ENCODE measurements at places on chromosomes 6 and 20. TPM values are rescaled to one million over a fixed set of nuclear protein-coding genes. Genes with fewer than 3 reads are reported as not detected.

The MLN gene
- not detected for total RNA-seq

The ANKRD66 gene
- 15.7 TPM for total RNA-seq

The RAET1L gene
- not detected for total RNA-seq

The BFSP1 gene
- not detected for total RNA-seq

The NRN1 gene
- total RNA-seq = 8.9 TPM

The HLA-DQA1 gene
- not detected for total RNA-seq

The SSTR4 gene
- total RNA-seq = not detected

The LRFN2 gene
- total RNA-seq = not detected

The EFCAB8 gene
- total RNA-seq = 0.10 TPM

The TCF21 gene
- total RNA-seq = 13.8 TPM

The BPIFB1 gene
- 19.5 TPM for total RNA-seq

- peak; percentile 90 for DNase-seq
- no peaks in the 10 kb centered on the region for H3K36me3 ChIP-seq
- H3K4me1 ChIP-seq = peaks cover 44% of the 10 kb centered on the region
- H3K27me3 ChIP-seq = no peaks in the 10 kb centered on the region
- H3K4me3 ChIP-seq = no peak overlapping the region
These were observed 45.1 kb upstream of the PNRC1 start for GRCh38 chr6:89035252-89036101.

GRCh38 chr6:137489046-137490005, 4.9 kb downstream of the OLIG3 start:
- no peak overlapping the region for H3K4me3 ChIP-seq
- no peak overlapping the region for H3K27ac ChIP-seq
- H3K27me3 ChIP-seq = peaks cover 30% of the 10 kb centered on the region
- DNase-seq = peak; percentile 42

DNA sequence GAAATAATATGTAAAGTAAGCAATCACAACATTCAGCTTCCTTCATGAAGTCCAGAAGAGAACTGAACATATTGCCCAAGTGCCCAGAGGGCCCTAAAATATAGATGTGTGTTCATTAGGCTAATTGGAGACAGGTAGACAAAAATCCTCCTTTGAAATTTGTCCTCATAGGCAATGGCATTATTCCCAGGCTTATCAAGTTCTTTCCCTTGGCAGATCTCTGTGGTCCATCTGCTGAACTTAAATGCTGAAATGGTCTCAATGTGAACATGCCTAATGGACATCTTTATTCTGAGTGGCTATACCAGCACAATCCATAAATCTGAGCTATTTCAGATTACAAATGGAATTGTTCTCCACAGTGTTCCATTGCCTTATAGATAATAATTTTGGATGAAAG, 79.0 kb upstream of the BMP5 start:
- no peak for DNase-seq
- no peaks in the 10 kb centered on the region for H3K4me1 ChIP-seq
- no peak overlapping the region for H3K27ac ChIP-seq
- H3K36me3 ChIP-seq = no peaks in the 10 kb centered on the region
- no peak overlapping the region for H3K4me3 ChIP-seq
- no peaks in the 10 kb centered on the region for H3K27me3 ChIP-seq

GRCh38 chr6:140566781-140567277, 1192.4 kb upstream of the CITED2 start:
- no peaks in the 10 kb centered on the region for H3K36me3 ChIP-seq
- H3K4me1 ChIP-seq = no peaks in the 10 kb centered on the region
- DNase-seq = no peak
- no peaks in the 10 kb centered on the region for H3K27me3 ChIP-seq
- H3K4me3 ChIP-seq = no peak overlapping the region
- no peak overlapping the region for H3K27ac ChIP-seq

GRCh38 chr6:85416049-85416448, 33.8 kb upstream of the NT5E start:
- no peak overlapping the region for H3K27ac ChIP-seq
- no peak overlapping the region for H3K4me3 ChIP-seq
- H3K36me3 ChIP-seq = no peaks in the 10 kb centered on the region
- H3K4me1 ChIP-seq = no peaks in the 10 kb centered on the region

DNA sequence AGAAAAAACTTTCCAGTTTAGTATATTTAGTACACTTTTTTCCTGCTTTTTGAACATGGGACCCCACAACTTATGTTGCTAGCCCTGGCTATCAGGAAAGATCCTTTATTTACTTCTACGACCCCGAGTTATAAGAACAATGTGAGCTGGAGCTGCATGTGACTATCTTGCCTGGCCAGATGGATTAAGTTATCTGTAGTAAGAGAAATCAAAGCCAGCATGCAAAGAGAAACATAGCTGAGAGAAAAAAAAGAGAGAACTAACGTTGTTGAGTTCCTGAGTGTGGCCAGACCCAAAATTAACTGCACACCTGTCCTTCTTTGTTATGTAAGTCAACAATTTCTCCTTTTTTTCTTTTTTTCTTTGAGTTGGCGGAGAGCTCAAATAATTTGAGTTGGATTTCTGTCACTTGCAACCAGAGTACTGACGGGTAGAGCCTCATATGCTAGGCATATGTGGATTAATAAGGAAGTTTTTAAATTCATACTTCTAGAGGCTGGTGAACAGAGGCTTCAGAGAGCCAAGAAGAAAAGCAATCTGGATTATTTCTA, 219.5 kb downstream of the HACE1 start:
- no peaks in the 10 kb centered on the region for H3K27me3 ChIP-seq
- no peaks in the 10 kb centered on the region for H3K36me3 ChIP-seq
- H3K27ac ChIP-seq = peak overlapping the region; percentile 85
- DNase-seq = no peak

- no peaks in the 10 kb centered on the region for H3K27me3 ChIP-seq
- DNase-seq = no peak
- no peak overlapping the region for H3K4me3 ChIP-seq
- no peaks in the 10 kb centered on the region for H3K36me3 ChIP-seq
These were observed 303.4 kb downstream of the THBS2 start for GRCh38 chr6:168949981-168950857.

- no peaks in the 10 kb centered on the region for H3K36me3 ChIP-seq
- H3K27me3 ChIP-seq = no peaks in the 10 kb centered on the region
- DNase-seq = peak; percentile 94
- H3K27ac ChIP-seq = peak overlapping the region; percentile 20
- peaks cover 3% of the 10 kb centered on the region for H3K4me1 ChIP-seq
These were observed 520 bp downstream of the SLC24A3 start for GRCh38 chr20:19212821-19213502.

- no peaks in the 10 kb centered on the region for H3K4me1 ChIP-seq
- H3K27ac ChIP-seq = no peak overlapping the region
- no peaks in the 10 kb centered on the region for H3K27me3 ChIP-seq
- no peak overlapping the region for H3K4me3 ChIP-seq
These were observed 101.7 kb upstream of the BMP2 start for GRCh38 chr20:6665621-6666355.

GRCh38 chr20:38178065-38178491, 13.0 kb upstream of the TGM2 start:
- H3K27ac ChIP-seq = no peak overlapping the region
- no peak for DNase-seq
- no peaks in the 10 kb centered on the region for H3K4me1 ChIP-seq

- no peak for DNase-seq
- H3K27ac ChIP-seq = no peak overlapping the region
- H3K4me1 ChIP-seq = peaks cover 17% of the 10 kb centered on the region
- no peaks in the 10 kb centered on the region for H3K36me3 ChIP-seq
- H3K27me3 ChIP-seq = no peaks in the 10 kb centered on the region
These were observed 96.0 kb downstream of the SASH1 start for GRCh38 chr6:148438632-148439031.

GRCh38 chr6:129619579-129620233, 90.3 kb downstream of the ARHGAP18 start:
- no peaks in the 10 kb centered on the region for H3K27me3 ChIP-seq
- no peaks in the 10 kb centered on the region for H3K4me1 ChIP-seq
- peaks cover 21% of the 10 kb centered on the region for H3K36me3 ChIP-seq
- no peak overlapping the region for H3K27ac ChIP-seq

DNA sequence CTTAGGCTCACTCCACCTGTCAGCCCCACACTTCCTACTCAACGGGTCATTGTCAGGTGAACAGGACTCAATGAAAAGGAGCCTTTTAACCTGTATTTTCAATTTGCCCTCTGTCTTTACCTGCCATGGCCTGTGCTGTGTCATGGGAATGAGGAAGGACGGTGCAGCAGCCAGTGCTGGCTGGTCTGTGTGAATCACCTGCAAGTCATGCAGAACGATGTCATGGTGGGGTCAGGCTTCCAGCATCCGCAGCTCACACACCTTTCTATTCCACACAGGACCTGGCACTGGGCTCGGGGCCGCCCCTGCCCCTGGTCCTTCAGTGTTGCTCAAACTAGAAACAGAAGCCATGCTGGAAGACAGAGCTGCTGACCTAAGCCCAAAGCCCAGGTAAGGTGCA, 188.7 kb upstream of the GMDS start:
- H3K4me3 ChIP-seq = no peak overlapping the region
- H3K27ac ChIP-seq = no peak overlapping the region
- H3K36me3 ChIP-seq = no peaks in the 10 kb centered on the region
- no peaks in the 10 kb centered on the region for H3K27me3 ChIP-seq
- peak; percentile 50 for DNase-seq
- H3K4me1 ChIP-seq = no peaks in the 10 kb centered on the region

GRCh38 chr6:27176523-27177484, 70.7 kb upstream of the PRSS16 start:
- no peaks in the 10 kb centered on the region for H3K27me3 ChIP-seq
- peak overlapping the region; percentile 83 for H3K27ac ChIP-seq
- H3K36me3 ChIP-seq = no peaks in the 10 kb centered on the region
- peak overlapping the region; percentile 94 for H3K4me3 ChIP-seq

GRCh38 chr6:8215631-8216030, 113.3 kb upstream of the EEF1E1 start:
- H3K4me3 ChIP-seq = no peak overlapping the region
- no peak for DNase-seq
- H3K36me3 ChIP-seq = no peaks in the 10 kb centered on the region
- H3K27ac ChIP-seq = no peak overlapping the region

DNA sequence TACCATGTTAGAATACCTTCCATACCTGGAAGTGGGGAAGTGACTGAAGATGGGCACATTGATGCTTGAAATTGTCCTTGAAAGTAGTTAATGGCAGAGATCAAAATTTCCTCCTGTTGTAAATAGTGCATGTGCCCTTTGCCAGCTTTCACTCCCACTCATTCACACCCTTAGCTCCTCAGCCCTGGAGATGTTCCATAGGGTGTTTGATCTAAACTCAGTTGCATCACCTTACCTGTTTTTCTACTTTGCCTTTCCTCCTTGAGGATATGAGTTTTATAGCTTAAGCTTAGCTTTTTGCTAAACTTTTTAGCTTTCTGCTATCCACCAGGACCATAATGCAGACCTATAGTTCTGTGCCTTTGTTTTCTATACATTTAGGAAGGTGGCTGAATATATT, 69.0 kb downstream of the CEP57L1 start:
- no peak overlapping the region for H3K27ac ChIP-seq
- no peaks in the 10 kb centered on the region for H3K36me3 ChIP-seq
- H3K4me1 ChIP-seq = no peaks in the 10 kb centered on the region
- no peak overlapping the region for H3K4me3 ChIP-seq
- H3K27me3 ChIP-seq = no peaks in the 10 kb centered on the region
- DNase-seq = no peak

GRCh38 chr6:16168858-16169257, 40.0 kb downstream of the MYLIP start:
- H3K27ac ChIP-seq = no peak overlapping the region
- no peaks in the 10 kb centered on the region for H3K27me3 ChIP-seq
- H3K4me3 ChIP-seq = no peak overlapping the region

DNA sequence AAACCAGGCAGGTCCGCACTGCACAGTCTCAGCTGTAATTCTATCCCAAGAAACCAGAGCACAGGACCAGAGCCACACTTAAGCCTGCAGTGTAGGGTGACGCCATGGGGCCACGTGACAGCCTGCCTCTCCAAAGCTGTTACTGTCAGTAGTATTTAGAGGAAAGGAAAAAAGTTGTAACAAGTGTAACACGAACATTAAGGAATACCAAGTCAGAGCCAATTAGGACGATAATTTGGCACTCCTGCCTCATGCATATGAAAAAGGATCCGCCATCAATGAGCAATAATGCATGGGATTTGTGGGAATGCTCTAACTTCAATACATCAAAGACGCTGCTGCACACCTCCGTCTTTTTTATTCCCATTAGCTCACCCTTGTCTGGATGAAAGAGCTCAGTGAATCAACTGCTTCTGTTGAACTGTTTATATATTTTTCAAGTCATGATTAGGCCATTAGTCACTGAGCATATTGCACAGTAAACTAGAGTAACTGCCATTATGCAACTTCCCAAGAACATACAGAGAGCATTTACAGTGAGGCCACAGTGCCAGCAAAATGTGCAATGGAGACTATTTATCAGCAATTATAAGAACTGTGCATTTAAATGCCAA, 79.9 kb downstream of the ATXN1 start:
- H3K4me1 ChIP-seq = peaks cover 35% of the 10 kb centered on the region
- H3K36me3 ChIP-seq = peaks cover 6% of the 10 kb centered on the region
- no peak for DNase-seq
- peak overlapping the region; percentile 53 for H3K27ac ChIP-seq
- H3K4me3 ChIP-seq = no peak overlapping the region
- H3K27me3 ChIP-seq = no peaks in the 10 kb centered on the region

- DNase-seq = no peak
- H3K36me3 ChIP-seq = no peaks in the 10 kb centered on the region
- H3K4me1 ChIP-seq = no peaks in the 10 kb centered on the region
- H3K27me3 ChIP-seq = no peaks in the 10 kb centered on the region
- H3K4me3 ChIP-seq = no peak overlapping the region
These were observed 106.5 kb downstream of the ATP9A start for GRCh38 chr20:51661609-51662178.

DNA sequence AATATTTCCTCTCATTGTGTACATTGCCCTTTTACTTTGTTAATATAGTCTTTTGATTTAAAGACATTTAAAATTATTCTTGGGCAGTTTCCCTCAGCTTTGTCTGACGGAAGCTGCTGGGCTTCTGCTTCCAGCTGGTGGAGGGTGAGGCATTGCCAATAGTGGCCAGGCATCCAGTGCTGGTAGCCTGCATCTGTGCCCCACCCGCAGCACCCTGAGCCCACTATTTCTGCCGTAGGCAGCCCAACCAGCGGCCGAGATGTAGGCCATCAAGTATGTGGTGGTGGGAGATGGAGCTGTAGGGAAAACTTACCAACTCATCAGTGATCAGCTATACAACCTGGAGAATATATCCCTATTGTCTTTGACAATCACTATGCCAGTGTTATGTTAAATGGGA, 226.0 kb upstream of the SYNCRIP start:
- peaks cover 14% of the 10 kb centered on the region for H3K4me1 ChIP-seq
- no peaks in the 10 kb centered on the region for H3K36me3 ChIP-seq
- no peak overlapping the region for H3K4me3 ChIP-seq

DNA sequence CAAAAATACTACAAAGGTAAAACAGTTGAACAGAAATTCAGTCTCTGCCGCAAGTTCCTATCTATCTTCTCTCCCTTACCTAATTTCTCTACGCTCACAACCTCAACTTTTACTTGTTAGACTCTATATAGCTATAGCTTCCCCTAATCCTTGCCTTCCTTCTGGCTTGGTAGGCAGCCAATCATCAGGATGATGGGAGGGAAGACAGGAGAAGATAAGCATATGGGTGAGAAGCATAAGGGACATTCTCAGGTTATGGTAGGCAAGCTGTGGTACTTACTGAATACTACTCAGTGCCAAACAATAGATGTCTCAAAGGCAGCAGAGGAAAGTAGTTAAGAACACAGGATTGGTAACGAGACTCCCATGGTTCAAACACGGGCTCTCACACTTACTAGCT, 7.8 kb downstream of the CCNC start:
- H3K27ac ChIP-seq = no peak overlapping the region
- no peak overlapping the region for H3K4me3 ChIP-seq
- H3K4me1 ChIP-seq = peaks cover 11% of the 10 kb centered on the region
- H3K36me3 ChIP-seq = peaks cover 35% of the 10 kb centered on the region
- no peaks in the 10 kb centered on the region for H3K27me3 ChIP-seq
